GM03348 (cell line): ENCODE measurements at places on chromosomes 3 and 15.

DNA sequence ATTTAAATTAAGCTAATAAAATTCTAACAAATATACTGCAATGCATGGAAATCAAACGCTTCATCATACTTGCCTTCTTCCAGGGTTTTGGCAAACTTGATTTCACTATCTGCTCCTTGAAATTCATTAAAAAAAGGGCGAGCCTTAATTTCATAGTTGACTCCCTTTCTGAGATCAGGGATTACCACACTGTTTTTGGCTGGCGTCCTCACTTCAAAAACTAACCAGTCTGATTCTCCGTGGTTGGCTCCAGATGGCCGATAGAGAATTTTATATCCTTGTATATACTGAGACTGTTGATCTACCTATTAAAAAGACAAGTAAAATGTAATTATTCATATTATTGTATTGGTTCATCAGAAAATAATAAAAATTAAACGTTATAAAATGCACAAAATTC lies 1106.8 kb downstream of the ROBO1 start:
- DNase-seq: peak; percentile 27

DNA sequence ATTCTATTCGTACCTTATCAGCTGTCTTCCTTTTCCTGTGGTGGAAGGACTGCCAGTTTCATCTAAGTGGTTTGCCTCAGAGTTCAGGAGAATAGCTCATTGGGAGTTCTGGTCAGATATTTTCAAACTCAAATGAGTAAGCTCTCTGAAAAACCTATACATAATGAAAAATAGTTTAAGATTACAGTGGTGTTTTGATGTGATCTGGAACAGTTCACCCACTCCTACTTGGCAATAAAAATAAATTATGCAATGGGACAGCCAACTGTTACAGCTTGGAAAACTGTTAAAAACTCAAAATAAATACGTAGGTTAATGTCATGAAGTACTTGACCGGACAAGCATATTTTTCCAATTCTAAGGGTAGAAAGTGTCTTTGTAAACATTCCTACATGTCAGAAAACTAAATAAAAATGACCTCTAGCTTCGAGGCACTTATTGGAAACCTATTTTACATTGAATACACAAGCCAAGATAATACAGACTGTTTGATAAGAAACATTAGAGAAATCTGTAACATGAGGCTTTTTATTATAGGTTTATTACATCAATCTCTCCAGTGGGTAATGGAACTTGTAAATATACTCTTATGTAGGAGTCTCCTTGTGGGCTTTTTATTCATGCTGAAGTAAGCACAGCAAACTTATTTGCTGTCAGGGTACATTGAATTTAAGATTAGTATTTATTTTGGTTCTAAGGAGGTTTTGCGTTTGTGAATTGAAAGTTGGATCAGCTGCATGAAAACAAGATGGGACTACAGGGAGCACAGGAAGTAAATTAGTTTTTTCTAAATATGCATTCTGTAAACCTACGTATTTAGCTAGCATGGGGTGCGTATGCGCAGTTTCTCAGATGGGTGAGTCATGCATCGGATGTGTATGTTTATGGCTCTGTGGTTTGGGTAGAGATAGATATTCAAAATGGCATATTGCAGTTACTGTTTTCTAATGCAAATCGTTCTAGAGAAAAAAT lies 453.1 kb downstream of the IL5RA start:
- no peak for DNase-seq

GRCh38 chr3:172151651-172152649 lies 112.6 kb downstream of the FNDC3B start:
- no peak for DNase-seq

- no peak for DNase-seq
These were observed 9.4 kb downstream of the CLSTN2 start for GRCh38 chr3:139944256-139944910.

- no peak for DNase-seq
These were observed 6.9 kb upstream of the SERPINI2 start for GRCh38 chr3:167480748-167481147.

- DNase-seq: no peak
These were observed 901.2 kb upstream of the NR2F2 start for GRCh38 chr15:95429345-95429744.

DNA sequence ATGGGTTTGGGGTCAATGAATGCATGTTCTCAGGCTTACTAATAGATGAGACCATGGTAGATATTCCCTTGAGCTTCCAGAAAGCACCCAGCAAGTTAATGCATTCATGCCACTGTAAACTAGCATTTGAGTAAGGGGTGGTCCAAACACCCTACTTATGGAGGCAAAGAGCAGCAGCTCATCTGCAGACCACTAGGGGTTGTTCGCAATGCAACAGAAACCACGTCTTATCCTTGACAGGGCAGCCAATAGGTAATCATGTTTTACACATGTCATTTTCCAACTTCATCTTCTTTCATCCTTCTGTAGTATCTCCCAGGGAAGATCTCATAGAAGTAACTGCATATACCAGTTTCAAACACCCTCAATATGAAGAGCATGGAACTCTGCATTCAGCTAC lies 330.2 kb downstream of the RORA start:
- no peak for DNase-seq

DNA sequence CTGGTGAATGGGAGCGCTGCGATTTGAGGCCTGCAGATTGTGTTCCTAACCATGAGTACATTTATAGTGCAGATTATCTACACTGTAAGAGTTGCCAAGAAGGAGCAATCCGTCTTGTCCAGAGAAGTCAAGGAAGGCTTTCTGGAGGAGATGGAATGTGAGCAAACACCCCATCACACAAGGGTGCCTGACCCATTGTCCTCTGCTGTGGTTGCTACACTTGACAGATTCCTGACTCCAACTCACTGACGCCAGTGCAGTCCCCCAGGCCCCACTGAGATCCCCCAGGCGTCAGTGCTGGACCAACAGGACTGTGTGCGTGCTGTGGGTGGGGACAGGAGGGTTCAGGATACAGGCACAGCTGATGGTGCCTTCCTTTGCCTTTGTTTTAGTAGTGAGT lies 135.9 kb upstream of the TPM1 start:
- DNase-seq: no peak

- DNase-seq: no peak
These were observed 238.8 kb upstream of the TLE3 start for GRCh38 chr15:70336425-70337009.

DNA sequence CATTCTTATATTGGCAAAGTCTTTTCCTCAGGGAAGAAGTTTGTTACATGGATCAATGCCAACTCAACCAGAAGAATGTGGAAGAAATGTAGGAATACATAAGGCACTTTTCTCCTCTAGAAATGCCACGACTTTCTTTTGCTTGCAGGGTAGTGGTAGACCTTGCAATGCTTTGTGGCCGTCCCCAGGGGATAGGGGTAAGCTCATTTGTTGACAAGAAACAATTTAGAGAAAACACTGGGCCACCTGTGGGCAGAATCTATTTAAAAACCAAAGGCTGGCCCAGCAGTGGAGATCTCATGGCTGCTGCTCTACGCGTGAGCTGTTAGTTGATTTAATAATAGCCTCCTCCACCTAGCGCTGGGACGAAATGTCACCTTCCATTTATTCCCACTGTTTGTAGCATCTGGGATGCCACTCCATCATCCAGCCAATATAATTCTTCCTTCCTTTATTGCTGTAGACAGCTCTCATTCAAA lies 64.6 kb upstream of the PFN2 start:
- DNase-seq: no peak
